ENCODE measurements at places on chromosomes 3 and 15.

GRCh38 chr3:185221203-185221602 lies 32.6 kb downstream of the EHHADH start:
- no peak for DNase-seq

DNA sequence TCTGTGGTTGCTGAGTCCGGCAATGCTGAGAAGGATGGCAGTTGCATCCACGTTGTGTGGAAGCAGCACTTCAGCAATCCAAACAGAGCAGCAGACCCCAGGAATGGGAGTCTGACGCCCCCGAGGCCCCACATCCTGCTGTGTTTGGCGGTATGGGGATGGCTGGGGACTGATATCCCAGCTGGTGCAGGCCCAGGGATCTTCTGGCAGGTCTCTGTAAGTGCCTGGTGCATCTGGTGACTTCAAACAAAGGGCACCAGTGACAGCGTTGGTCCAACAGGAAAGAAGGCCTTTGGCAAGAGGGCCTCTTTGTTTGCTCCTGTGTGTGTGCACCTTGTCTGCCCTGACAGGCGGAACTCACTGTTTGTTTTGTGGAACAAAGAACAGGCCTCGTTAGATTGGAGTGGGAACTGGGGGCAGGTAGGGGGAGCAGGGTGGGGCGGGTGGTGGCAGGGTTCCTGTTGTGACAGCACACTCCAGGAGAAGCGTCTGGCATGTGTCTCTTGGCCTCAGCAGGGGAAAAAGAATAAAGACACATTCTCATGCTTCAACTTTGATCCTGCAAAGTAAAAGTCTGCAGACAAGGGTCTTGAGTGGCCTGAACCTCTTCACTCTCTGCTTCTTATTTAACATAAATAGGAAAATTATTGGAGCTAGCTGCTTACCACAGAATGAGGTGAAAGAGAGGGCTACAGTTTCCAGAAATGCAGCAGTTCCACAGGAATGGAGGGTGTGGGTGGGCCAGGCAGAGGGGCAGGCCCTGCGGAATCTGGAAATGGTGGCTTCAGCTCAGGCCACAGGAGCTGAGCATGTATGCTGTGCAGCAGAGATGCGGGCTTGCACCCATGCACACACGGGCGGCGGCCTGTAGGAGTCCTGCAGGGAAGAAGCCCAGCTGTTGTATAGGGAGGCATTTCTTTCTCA lies 94.5 kb upstream of the MYZAP start:
- no peak for DNase-seq

- DNase-seq, result peak; percentile 79
These were observed at the start of gene CMTM6 for GRCh38 chr3:32502118-32502945. Gene CMTM6 (minus strand): TSS chr3:32502852. CDS start chr3:32502745, 107 bp downstream.

DNA sequence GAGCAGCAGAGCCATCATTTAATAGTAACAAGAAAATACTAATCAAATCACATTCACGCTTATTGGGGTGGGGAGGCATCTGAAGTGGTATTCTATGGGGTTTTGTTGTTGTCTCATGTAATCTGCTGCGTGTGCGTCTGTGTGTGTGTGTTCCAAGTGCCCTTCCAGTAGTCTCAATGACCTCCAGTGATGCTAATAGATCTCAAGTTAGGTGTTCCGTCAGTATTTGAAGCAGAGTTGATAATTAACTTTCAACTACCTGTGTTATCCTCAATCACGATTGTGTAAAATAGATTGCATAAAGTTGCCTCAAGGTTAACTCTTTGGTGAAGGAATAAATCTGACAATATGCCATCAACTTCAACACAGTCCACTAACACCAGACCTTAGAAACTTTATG lies 375.0 kb downstream of the MECOM start:
- DNase-seq, result no peak

DNA sequence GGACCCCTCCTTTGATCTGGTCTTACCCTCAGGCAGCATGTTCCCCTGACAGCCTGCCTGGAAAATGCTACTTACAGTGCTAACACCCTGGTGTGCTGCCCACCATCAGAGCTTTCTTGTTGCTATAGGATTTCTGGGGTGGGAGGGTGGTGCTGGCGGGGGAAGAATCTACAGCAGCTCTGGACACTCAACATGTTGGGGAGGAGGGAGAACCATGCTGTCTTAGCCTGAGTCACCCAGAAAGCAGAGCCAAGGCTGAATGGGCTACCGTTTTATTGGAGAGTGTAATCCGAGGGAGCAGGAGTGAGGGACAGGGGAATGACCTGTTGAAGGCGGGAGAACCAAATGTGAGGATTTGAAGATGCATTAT lies 45.6 kb downstream of the MFSD1 start:
- DNase-seq, result no peak

Data from type B pancreatic cell (in vitro differentiated cells).